ENCODE measurements at places on chromosomes 1 and 21.

GRCh38 chr1:76496871-76497270 is 370.4 kb upstream of the ST6GALNAC5 start:
- DNase-seq = no peak

- no peak for DNase-seq
These were observed 133.2 kb downstream of the ADSS2 start for GRCh38 chr1:244318512-244318911.

DNA sequence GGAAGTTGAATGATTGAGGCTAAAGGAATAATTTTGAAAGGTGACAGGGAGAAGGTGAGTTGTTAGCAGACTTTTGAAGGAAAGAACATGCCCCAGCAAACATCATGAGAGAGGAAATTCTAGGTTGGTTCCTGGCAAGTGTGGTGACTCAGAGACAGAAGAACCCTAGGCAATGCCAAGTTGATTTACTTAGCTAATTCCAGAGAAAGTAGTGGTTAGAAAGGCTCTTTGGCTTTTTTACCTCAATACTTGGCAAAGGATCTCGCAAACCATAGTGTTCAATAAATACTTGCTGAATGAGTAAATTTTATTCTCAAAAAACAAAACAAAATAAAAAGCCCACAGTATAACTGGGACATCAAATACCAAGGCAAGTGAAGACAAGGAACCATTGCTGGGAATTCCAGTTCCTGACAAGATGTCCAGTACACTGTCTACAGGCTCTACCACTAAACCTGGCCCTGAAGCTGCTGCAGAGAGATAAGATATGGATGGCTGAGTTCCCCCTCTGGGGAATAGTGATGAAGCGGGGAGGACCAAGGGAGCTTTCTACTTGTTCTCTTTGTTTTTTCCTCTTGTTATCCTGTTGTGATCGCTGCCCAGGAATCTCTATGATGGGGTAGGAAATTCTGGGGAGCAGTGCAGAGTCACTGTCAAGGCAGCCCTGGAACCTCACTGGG is 48.2 kb downstream of the IL12RB2 start:
- no peak for DNase-seq

DNA sequence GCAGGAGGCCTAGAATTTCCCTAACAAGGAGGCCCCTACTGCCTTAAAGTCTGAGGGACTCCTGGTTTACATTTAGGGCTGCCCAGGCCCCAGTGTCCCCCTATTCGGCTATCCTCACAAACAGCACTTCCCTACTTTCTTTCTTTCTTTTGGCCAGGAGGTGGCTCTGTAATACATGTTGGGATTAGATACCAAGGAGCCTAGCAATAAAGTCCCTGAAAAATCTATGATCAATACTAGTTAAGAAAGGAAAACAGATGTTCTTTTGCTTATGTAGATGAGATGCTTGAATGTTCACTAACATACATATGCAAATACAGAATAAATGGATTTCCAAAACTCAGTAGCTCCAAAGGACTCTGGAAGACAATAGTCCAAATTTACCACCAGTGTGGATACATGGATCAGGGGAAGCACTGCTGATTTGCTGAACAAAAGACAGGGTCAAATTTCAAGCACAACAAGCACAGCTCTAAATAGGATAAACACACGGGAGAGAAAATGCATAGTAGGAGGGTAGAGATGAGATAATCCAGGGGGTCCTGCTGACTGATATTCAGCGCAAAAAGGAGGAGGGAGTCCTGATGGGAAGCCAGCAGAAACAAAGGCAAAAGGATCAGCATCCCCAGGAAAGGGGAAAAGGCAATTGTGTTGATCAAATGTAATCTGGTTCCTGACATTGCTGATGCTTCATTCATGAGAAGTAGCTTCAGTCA is 240.0 kb downstream of the NUF2 start:
- no peak for DNase-seq

GRCh38 chr1:20212685-20213331 is 26.5 kb upstream of the PLA2G2C start:
- DNase-seq = peak; percentile 45

DNA sequence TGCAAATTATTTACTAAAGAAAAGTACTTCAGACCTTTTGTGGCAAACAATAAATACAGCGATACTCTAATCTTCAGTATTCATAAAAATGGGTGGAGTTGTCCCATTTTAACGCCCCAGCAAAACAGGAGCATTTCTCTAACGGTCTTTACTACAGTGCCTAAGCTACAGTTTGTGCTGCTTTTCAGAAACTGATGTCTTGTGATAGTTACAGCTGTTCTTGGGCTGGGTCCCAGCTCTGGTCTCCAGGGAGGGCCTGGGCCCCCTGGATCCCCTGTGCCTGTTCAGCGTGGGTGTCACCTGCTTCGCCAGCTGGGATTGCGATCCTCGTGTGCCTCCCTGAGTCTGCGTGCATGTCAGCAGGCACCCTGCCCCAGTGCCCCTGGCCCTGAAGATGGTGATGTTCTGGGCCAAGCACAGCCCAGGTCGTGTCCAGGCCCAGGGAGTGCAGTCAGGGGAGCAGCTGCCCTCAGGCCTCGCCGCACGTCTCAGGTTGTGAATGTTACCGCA is 64.0 kb upstream of the DIP2A start:
- no peak for DNase-seq

GRCh38 chr1:150259758-150260669 is 2.4 kb downstream of the CA14 start:
- no peak for DNase-seq

GRCh38 chr1:30537279-30537678 is 186.1 kb downstream of the MATN1 start:
- DNase-seq = no peak

GRCh38 chr1:226881515-226882185 is 11.2 kb downstream of the PSEN2 start:
- no peak for DNase-seq

DNA sequence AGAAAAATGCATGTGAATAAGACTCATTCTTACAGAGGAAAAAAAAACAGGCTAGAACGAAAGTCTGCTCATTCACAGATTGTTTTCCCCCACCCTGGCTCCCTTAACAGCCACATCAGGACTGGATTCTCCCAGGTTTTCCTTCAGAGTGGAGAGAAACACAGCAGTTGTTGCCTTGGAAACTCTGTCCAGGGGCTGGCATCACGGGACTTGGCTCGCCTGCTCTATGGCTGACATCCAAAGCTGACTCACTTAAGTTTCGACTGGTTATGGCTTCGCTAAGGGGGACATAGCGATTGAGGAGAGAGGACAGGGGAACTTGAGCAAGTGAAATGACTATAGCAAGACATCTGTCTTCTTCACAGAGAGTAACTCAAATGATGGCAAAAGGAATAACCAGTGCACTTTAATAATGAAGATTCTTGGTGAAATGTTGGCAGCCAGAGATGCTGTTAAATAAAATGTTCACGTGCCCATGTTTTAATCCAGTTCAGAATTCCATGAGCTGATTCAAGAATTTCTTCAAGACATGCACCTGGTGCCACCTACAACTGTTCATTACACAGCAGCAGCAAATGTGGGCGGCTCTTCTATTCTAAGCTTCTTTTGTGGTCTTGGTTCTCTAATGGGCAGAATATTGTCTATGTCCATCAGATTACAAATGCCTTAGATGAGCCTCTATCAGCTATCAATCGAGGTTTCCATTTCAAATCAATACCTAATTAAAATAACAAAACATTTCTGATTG is 21.8 kb downstream of the MIS18A start:
- no peak for DNase-seq

- DNase-seq = no peak
These were observed 6.8 kb downstream of the HAO2 start for GRCh38 chr1:119375366-119375765.

GRCh38 chr1:166379447-166379846 is 212.6 kb upstream of the FAM78B start:
- DNase-seq = no peak

GRCh38 chr1:164953815-164954214 is 394.8 kb downstream of the PBX1 start:
- no peak for DNase-seq

GRCh38 chr1:3240524-3241235 is 171.7 kb downstream of the PRDM16 start:
- DNase-seq = no peak

DNA sequence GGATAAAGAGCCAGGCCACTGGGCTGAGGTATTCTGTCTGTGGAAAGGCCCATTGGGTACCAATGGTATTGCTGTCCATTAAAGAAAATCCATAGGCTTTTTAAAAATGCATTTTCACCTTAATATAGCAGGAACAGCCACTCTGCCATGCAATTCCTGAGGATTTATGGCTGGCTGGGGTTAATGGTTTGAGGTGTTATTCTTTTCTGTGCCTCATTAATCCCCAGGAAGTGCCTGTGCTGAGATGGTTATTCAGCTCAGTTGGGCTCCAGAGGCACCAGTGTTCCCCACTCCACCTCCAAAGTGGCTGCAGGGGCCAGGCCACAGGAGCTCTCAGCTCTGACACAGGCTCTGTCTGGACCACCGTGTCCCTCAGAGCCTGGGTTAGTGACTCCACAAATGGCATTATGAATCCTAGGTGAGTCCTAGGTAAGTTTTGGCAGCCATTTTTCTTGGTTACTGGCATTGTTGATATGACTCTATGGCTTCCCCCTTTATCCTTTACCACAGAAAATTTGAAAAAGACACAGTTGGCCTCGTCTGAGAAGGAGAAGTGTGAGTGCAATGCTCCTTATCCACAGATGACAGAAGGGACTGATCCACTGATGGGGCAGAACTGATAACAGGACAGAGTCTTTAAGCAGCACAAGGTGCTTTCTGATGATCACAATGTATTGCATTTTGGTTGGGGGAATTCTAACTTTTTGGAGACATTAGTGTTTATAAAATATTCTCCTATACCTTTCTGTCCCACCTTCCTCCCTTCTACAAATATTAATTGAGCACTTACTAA is 2.2 kb upstream of the PAPPA2 start:
- DNase-seq = no peak

GRCh38 chr1:16905868-16906702 is 10.3 kb downstream of the RNU1-2 start:
- no peak for DNase-seq

DNA sequence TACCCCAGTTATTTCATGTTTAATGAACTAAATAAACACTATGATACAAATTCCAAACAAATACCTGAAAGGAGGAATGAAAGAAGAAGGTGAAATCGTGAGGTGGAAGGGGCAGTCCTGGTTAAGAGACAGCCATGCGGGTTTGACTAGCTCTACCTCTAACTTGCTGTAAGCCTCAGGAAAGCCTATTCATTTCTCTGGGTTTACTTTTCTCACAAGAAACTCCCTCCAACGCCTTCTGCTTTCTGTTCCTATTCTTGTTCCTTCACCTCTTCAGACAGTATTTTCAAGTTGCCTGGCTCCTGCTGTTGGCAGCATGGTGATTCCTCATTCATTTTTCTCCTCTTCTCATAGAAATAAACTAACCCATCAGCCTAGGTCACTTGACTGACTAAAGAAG is 92.4 kb downstream of the NTPCR start:
- no peak for DNase-seq

DNA sequence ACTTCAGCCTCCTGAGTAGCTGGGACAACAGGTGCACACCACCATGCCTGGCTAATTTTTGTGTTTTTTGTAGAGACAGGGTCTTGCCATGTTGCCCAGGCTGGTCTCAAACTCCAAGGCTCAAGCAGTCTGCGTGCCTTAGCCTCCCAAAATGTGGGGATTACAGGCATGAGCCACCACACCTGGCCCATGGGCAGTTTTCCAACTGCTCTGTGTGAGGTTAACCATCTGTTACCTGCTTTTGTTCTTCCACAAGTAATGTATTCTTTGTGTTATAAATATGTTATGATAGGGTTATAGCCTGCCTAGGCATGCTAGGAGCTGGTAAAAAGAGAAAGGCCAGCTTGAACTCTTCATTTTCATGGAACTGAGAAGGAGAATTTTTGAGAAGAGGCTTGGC is 30.7 kb downstream of the TUFT1 start:
- DNase-seq = no peak

DNA sequence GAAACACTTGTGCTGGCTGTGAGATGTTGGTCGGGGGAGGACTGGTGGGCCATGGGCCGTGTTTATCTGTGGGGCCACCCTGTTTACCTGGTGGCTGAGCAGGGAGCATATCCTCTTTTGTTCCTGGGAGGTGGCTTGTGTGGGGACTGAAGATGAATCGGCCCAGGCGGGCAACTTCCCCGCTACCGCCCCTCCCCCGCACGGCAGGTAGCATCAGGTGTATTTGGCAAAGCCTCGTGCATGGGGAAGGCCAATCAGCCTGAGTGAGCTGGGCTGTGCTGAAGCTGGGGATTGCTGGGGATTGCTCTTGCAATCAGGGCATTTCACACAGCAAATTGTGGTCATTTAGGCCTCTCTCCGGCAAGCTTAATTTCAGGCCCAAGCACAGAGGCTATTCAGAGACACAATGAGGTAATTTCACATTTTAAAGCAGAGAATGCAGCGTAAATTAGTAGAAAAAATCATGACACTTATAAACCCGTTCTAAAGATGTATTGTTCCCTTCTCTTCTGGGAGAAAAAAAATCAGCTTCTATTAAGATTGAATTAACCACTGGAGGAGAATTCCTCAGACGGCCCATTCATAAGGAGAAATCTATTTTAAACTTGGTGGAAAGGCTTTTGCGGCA is 197.7 kb upstream of the POU3F1 start:
- no peak for DNase-seq

DNA sequence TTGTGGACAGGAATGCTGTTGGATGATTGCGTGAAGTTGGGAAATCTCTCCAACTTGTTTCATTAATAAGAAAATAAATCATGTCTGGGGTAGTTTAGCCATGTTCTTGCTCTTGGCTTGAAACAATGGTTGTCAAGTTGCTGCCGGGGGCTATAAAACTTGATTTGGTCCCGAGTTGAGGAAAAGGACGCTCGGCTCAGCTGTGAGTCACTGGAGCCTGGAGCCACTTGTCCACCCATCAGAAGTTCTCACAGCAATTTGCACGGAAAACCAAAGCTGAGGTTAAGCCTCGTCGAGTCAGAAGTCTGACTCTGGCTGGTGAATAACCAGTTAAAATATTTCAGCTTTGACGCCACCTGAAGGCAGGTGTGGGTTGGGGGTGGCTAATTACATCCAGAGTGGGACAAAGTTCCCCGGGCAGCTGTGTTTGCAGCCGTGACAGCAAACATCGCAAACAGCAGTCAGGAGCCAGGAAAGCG is 19.7 kb upstream of the RIPK4 start:
- no peak for DNase-seq

DNA sequence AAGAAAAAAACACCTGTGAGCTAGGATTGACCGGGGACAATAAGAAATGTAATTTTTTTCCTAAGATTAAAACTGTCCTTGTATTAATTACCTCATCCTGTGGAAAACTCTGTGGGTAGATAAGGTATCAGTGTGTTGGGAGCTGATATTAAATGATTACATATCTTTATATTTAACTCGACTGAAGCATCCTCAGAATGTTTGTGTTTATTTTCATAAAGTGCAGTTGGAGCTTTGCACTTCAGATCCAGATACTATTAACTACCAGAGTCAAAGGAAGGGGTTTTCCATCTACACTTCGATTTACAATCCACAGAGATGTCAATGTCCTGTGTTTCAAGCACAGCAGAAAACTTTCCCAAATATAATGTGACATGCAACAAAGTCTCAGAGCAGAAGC is 164.5 kb downstream of the NR5A2 start:
- DNase-seq = no peak
